ENCODE measurements at places on chromosomes 7 and 10. TPM values are rescaled to one million over a fixed set of nuclear protein-coding genes. Genes with fewer than 3 reads are reported as not detected.

DNA sequence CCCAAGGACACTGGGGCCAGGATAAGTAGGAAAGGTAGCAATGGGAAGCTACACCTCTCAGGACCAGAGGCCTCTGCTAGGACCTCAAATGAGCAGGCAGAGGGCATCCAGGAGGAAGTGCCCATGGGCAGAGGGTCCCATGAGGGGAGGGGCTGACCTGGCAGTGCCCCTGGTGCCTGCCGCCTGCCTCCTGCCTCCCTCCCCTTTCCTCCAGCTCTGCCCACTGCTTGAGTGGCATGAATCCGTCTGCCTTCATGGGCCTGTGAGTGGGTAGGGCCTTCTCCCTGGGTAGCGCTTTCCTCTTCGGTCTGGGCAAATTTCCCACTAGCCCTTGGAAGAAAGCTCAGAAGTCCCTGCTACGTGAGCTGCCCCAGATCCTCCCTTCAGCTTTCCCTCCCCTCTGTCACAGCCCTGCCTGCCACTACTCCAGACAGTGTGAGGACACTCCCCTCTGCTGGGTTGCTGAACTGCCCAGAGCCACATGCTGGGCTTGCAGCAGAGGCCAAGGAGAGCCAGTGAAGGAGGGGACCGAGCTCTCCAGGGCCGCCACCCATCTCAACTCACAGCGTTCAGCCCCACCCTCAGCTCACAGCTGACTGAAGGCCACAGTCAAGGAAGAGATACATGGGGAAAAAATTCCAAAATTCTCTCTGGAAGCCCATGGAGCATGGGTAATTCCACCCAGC lies 141.4 kb downstream of the ARHGAP22 start:
- no peak for DNase-seq

- no peak for DNase-seq
These were observed 62.8 kb downstream of the ZEB1 start for GRCh38 chr10:31381766-31382316.

The MACROH2A2 gene
- total RNA-seq = 15.2 TPM

The GARIN1A gene
- 0.97 TPM for total RNA-seq

GRCh38 chr10:30587522-30588031 lies 42.0 kb downstream of the LYZL2 start:
- DNase-seq = peak; percentile 40
